ENCODE measurements at places on chromosomes 3 and 15. TPM values are rescaled to one million over a fixed set of nuclear protein-coding genes. Genes with fewer than 3 reads are reported as not detected.

- peak; percentile 84 for DNase-seq
These were observed 21.9 kb downstream of the HCN4 start for GRCh38 chr15:73346735-73347312.

DNA sequence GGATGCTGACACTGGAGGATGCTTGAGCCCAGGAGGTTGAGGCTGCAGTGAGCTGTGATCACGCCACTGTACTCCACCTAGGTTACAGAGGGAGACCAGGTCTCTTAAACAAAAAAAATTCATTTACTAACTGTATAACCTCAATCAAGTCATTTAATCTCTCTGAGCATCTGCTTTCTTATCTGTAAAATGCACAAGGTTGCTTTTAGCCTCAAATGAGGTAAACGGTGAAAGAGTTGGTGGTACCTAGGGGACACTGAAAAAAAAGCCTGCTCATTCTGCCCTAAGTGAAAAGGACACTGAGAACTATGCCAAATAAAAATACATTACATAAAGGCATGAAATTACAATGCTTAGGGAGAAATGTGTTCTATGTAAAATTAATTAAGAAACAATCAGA lies 3.4 kb downstream of the PP2D1 start:
- DNase-seq = no peak

DNA sequence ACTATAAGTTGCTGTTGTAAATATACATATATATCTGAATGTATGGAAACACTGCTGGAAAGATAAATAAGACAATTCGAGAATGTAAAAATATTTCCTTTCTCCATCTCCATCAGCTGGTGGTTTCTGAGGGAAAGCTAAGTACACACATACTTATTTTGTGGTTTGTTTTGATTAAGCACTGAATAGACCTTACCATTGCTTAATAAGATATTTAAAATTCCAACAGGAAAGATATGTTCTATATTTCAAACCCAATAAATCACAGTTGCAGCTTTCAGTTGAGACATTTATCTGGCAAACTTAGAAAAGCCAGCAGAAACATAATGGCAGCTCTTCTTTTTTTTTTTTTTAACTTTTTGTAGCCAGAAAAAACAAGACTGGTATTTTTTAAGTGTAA lies 160.4 kb downstream of the VGLL3 start:
- DNase-seq = no peak

FANCI gene
- total RNA-seq = 1.9 TPM

MESP2 gene
- total RNA-seq = 0.20 TPM

GHRL gene
- total RNA-seq = not detected

ERC2 gene
- 0.94 TPM for total RNA-seq

ATP13A4 gene
- total RNA-seq = 0.64 TPM

SLC22A14 gene
- not detected for total RNA-seq
